ENCODE measurements at places on chromosomes 12 and 14.

- DNase-seq: no peak
Measured at GRCh38 chr14:58884442-58884841, 246.7 kb downstream of the DACT1 start.

- DNase-seq: no peak
Measured at GRCh38 chr12:96153131-96153725, 40.9 kb upstream of the ELK3 start.

- DNase-seq: no peak
Measured at GRCh38 chr14:47637753-47638152, 37.7 kb downstream of the MDGA2 start.

- DNase-seq: no peak
Measured at GRCh38 chr14:21395450-21395849, 11.6 kb upstream of the SUPT16H start.
